ENCODE measurements at places on chromosomes 2 and 18.

GRCh38 chr2:67671464-67672450 is 274.6 kb downstream of the ETAA1 start:
- DNase-seq = no peak

- DNase-seq = no peak
Observed at GRCh38 chr2:2107627-2108026, 223.4 kb downstream of the MYT1L start.

GRCh38 chr2:110747522-110748488 is 15.4 kb downstream of the ACOXL start:
- no peak for DNase-seq

DNA sequence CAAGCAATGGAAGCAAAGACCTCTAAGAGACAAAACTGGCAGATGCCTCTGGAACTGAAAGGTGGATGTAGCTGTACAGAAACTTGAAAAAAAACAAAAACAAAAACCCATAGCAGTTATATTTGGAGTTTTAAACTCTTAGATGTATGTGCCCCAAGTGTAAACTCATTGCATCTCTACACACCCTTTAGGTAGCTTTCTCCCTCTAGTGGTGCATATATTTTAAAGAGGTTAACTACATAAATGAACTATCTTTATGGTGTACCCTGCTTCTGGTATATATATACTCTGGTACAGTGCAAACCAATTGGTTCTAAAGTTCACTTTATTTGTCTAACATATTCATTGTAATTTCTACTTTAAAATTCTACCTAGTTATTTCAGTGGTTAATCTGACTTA is 518.2 kb downstream of the NRXN1 start:
- DNase-seq = no peak

- DNase-seq = no peak
Observed at GRCh38 chr2:112204411-112204810, 50.4 kb downstream of the ZC3H8 start.

DNA sequence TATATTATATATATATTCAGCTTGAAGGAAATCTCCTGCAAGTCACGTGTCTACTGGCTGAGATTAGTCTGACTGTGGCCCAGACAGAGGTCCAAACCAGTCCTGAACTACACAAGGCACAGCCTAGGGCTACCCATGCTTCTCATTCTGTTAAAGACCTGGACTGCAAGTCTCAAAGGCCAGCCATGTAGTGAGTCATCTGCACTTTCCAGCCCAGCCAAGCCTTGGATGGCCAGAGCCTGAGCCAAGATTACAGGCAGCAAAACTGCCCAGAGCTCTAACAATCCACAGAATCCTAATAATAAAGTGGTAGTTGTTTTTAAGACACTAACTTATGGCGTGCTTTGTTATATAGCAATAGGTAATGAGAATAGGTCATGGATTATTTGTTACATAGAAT is 259.6 kb downstream of the SS18 start:
- no peak for DNase-seq

- no peak for DNase-seq
Observed at GRCh38 chr2:190350371-190350770, 7.0 kb downstream of the INPP1 start.

DNA sequence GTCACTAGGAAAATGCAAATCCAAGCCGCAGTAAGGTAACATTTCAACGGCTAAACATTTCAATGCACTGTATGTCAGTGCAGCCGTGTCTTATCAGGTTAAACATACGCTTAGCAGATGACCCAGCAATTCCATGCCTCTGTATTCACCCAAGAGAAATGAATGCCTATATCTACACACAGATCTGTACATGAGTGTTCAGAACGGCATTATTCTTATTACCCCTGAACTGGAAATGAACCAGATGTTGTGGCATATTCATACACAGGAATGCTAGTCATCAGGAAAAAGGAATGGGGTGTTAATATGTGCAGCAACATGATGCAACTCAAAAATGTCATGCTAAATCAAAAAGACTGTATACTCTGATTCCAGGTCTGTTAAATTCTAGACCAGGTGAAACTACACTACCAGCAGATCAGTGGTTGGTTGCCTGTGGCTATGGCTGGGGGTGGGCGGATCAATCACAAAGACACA is 80.4 kb upstream of the RPL31 start:
- DNase-seq = no peak

DNA sequence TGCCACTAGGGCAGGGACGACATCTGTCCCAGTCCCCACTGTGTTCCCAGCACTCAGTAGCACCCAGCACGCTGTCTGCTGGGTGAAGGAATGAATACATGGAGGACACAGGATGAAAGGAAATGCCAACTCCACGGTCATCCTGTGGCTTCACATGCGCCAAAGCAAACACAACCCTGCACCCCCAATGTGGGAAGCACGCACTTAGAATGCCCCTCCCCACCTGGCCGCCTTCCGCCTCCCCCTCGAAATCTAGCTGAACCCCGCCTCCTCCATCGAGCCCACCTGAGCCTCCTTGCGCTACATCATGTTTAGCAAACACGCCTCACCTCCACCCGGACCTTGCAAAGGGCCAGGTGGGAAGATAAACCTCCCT is 33.9 kb downstream of the ADCY3 start:
- DNase-seq = no peak

- no peak for DNase-seq
Observed at GRCh38 chr2:10123281-10123680, 742 bp downstream of the RRM2 start.

DNA sequence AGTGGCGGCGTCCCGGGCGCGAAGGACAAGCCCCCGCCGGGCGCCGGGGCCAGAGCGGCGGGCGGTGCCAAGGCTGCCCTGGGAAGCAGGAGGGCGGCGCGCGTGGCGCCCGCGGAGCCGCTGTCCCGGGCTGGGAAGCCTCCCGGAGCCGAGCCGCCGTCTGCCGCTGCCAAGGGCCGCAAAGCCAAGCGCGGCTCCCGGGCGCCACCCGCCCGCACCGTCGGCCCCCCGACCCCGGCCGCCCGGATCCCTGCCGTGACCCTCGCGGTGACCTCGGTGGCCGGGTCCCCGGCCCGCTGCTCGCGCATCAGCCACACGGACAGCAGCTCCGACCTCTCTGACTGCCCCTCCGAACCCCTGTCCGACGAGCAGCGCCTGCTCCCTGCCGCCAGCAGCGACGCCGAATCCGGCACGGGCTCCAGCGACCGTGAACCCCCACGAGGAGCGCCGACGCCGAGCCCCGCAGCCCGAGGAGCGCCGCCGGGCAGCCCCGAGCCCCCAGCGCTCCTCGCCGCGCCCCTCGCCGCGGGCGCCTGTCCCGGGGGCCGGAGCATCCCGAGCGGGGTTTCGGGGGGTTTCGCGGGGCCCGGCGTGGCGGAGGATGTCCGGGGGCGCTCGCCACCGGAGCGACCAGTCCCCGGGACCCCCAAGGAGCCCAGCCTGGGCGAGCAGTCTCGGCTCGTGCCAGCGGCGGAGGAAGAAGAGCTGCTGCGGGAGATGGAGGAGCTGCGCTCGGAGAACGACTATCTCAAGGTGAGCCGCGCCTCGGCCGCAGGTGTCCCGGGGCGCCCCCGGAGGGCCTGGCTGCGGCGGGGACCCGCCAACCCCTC is 820 bp downstream of the MTCL1 start:
- no peak for DNase-seq

- DNase-seq = no peak
Observed at GRCh38 chr2:233680361-233681045, 1.2 kb upstream of the UGT1A7 start.

DNA sequence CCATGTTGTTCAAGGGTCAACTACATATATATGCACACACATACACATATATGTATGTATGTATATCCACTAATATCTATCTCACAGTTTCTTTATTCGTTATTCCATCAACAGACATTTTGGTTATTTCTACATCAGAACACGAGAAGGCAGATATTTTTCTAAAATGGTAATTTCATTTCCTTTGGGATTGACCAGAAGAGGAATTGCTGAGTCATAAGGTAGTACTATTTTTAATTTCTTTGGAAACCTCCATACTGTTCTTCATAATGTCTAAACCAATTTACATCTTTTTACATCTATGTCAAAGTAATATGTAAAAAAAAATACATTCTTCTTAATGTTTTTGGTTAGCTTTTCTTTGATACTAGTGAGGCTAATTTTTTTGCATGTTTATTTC is 630.7 kb upstream of the GCFC2 start:
- no peak for DNase-seq

DNA sequence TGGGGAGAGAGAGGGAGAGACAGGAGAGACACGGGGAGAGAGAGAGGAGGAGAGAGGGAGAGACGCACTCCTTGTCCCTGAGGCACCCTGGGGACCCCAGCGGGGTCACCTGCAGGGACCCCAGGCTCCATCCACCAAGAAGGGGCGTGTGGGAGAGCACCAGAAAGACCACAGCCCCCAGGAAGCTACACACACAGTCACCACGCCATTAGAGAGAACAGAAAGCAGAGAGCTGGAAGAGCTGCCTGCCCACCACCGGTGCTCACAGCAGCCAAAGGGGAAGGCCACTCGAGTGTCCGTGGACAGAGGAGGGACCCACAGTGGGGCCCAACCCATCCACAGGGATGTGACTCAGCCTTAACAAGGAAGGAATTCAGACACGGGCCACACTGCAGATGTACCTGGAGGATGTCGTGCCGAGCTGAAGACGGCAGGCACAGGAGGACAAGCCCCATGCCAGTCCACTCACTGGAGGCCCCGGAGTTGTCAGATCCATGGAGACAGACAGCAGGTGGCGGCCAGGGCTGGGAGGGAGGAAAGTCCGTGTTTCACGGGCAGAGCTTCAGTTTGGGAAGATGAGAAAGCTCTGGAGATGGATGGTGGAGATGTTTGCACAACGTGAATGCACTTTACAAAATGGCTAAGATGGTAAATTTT is 11.5 kb upstream of the NFATC1 start:
- DNase-seq = no peak

- no peak for DNase-seq
Observed at GRCh38 chr2:1990724-1991123, 246.4 kb upstream of the PXDN start.

DNA sequence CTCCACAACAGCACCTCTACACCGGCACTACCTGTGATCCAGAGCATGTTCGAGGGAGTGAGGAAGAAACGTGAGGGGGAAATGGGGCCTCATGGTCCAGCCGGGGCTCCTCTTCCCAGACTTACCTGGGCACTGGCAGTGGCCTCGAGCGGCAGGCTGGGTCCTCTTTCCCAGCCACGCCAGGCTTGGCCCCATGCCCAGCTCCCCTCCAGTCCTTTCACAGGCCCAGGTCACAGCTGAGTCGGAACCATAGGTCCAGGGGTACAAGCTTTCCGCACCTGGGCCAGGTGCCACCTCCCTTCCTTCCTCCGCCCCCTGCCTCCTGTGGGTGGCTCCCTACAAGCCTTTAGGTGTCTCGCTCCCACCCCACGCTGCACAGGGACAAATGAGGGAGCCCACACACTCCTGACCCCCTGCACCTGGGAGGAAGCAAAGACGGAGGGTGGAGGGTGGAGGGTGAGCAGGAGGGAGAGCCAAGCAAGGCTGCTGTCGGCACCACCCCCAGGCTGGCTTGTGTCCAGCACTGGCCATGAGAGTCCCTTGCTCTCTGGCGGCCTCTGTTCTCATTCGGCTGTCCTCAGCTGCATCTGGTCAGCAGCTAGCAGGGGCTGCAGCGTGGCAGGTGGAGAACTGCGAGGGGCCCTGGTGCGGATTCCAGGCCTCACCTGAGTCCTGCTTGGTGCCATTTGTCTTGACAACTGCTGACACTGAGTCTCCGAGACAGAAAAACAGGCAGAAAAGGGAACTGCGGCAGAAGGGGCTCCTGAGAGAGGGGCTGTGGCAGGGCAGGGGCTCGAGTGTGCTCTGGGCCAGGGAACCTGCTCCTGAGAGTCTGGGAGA is 26.8 kb downstream of the ADRA2B start:
- no peak for DNase-seq

DNA sequence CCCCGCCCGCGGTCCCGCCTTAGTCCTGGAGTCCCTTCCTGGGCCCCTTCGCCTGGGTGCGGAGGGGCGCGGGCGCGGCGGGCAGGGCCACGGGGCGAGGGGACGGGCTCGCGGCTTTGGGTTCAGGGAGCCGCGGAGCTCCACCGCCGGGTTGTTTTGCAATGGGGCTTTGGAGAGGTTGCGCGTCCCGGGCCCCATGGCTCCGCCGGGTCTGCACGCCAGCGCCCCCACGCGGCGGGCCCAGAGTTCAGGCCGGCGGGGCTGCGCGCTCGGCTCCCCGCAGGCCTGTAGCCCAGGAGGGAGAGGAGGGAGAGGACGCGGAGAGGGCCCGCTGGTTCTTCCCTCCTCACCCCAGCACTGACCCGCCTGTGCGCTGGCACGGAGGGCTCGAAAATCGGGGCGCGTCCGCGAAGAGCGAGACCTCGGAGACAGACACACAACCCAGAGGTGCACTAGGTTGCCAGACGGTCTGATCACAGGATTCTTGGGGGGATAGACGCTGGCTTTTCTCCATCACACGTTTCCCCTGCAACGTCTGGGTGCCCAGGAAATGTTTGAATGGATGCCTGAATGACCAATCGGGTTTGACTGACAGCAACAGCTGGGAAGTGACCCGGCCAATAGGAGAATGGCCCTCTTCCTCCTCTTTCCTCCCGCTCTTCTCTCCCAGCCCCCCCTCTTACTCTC is 4.9 kb upstream of the SIX2 start:
- DNase-seq = no peak

DNA sequence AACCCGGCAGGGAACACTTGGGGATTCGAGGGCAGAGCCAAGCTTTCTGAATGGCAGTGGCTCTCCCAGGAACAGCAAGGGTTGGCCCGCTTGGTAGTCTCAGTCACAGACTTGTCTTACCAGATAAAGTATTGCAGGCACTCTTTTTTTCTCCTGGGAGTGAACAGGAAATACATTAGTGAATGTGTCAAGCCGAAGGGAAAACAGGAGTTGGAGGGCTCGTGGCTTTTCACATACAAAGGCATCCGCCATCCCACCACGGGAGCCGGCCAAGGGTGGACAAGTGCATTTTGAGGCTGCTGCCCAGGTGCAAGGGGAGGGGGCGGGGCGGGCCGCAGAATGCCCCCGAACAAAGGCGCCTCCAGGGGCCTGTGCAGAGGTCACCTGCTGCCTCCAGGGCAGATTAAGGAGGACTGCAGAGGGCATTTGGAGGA is 163.3 kb upstream of the SIX3 start:
- no peak for DNase-seq

GRCh38 chr2:37168217-37168981 is 11.6 kb upstream of the EIF2AK2 start:
- no peak for DNase-seq

- DNase-seq = no peak
Observed at GRCh38 chr2:197286805-197287595, 23.6 kb downstream of the ANKRD44 start.

- no peak for DNase-seq
Observed at GRCh38 chr2:238551091-238551490, 124.4 kb downstream of the ASB1 start.
